IMR-90 (cell line): ENCODE measurements at places on chromosomes 6 and 20. TPM values are rescaled to one million over a fixed set of nuclear protein-coding genes. Genes with fewer than 3 reads are reported as not detected.

DNA sequence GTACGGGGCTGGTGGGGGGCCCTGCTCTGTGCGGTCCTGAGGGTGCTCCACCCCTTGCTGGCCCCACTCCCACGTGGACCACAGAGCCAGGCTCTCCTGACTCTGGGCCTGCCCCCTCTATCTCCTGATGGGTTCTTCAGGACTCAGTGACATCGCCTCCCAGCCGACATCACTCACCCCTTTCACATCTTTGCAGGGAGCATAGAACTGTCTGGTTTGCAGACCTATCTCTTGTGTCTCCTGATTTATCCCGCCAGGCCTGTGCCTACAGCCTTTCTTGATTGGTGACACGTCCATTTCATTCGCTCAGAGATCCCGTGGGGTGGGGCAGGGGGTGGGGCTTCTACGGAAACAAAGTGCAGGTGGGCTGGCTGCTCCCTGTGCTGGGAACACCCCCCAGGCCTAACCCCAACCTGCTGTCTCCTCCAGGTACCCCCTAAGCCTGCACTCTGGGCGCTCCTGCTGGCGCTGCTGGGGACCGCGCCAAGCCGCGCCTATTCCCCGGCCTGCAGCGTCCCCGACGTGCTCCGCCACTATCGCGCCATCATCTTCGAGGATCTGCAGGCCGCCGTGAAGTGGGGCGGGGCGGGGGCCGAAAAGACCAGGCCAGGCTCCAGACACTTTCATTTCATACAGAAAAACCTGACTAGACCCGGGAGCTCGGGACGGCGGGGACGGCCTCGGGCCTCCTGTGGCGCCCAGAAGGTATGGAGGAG is 1.7 kb downstream of the C20orf204 start:
- no peak for DNase-seq

DNA sequence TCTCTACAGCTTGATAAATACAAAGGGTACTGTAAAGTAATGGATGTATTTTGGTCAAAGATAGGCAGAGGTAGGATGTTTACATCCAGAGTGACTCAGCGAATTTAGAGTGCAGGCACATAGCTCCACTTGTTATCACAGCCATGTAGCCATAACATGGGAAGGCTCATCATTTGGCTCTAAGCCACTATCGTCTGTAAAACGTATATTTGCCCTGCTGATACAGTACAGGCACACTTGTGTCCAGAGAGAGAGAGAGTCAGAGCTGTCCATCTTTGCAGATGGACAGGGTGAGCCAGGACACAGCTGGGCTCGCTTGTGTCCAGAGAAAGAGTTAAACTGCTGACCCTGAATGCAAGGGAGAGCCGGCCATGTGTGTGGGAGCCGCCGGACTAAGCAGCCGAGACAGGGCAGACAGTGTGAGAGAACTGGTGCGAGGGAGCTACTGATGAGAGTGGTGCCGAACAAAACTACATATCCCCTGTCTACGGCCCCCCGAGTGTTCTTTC is 619.0 kb downstream of the DOK5 start:
- no peak for DNase-seq

DNA sequence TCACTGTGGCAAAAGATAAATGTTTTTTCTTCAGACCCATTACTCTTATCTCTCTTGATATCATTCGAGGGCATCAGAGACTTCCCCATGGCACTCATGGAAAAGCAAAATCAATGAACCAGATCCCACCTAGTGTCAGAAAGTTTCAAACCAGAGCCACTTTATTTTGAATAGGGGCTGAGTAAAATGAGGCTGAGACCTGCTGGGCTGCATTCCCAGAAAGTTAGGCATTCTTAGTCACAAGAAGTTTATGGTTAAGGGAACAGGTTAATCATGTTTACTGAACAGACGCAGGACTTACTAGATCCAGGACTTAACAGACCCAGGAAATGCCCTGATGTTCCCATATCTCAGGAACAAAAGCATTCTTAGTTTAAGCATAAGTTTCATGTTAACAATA is 369.9 kb downstream of the BTBD3 start:
- DNase-seq: no peak

- DNase-seq: no peak
These were observed 1.0 kb downstream of the TGM2 start for GRCh38 chr20:38164069-38164468.

DNA sequence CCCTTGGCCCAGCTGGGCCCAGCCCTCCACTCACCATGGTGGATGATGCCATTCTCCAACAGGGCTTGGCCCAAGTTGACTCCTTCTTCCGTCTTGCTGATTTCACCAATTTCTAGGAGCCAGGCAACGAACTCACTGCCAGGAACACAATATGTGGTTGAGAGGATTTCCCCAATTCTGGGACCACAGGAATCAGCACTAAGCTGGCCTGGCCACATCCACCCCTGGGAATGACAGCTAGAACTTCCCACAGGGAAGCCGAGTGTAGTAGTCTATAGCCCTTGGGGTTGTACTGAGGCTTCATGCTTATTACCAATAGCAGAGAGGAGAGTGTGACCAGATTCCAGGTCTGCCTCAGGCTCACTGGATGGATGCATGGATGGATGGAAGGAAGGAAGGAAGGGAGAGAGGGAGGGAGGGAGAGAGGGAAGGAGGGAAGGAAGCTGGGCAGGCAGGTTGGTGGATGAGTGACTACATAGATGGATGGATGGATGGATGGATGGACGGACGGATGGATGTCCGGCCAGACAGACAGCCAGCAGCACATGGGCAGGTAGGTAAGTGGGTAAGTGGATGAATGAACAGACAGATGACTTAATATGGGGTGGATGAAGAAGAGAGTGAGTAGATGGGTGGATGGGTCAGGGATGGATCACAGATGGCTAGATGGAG is 146.5 kb downstream of the PREX1 start:
- DNase-seq: no peak

- no peak for DNase-seq
These were observed 21.2 kb upstream of the VEGFA start for GRCh38 chr6:43748765-43749164.

DNA sequence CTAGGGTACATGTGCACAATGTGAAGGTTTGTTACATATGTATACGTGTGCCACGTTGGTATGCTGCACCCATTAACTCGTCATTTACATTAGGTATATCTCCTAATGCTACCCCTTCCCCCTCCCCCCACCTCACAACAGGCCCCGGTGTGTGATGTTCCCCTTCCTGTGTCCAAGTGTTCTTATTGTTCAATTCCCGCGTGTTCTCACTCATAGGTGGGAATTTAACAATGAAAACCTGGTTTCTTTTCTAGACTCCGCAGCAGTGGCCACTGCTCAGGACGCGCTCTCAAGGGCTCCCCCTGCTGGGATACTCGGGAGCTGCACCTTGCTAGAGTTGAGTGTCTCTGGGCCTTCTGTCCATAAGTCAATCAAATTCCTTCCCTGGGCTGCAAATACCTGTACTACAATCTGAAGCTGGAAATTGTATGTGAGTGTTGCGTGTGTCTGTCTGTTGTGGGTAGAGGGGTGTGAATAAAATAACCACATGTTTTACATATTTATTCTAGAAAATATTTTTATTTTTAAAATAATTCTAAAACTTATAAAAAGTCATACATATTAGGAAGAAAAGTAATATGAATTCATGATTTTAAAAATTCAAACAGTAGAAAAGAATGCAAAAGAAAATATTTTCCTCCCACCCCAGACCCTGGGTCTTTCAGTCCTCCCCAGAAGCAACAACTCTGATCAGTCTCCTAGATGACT is 8.2 kb upstream of the CEP250 start:
- DNase-seq: peak; percentile 73

DNA sequence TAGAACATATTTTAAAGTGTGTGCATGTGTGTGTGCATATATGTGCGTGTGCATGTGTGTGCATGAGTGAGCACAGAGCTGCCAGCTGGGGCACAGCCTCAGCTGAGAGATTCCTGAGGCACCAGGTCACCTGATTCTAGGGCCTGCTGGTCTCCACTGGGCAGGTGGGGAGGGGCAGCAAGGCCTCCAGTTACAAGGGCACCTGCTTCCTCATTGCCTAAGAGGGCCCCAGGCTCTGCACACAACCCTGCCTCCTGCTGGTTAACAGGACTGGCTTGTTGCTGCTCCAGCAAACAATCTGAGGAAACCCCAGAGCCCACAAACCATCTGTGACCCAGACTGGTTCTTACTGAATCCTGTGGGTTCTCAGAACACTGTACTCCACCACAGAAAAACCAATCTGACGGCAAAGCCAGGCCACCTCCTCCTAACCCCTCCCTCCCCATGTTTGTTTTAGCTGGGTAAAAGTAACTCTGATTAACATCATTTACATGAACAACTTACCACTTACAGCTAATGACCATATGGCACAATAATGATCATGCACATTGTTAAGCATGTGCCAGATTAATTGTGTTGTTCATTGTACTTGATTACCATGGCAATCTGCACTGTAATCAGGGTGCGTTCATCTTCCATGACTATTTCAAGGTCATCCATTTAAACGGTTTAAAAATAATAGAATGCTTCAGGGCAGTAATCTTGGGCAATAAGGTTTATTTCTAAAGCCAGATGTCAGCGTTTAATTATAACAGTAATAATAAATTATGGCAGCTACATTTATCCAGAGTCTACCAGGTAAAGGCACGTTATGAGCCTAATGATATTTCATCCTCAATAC is 23.1 kb upstream of the UBE2J1 start:
- no peak for DNase-seq

GRCh38 chr20:60851826-60852704 is 400.0 kb upstream of the CDH4 start:
- no peak for DNase-seq

DNA sequence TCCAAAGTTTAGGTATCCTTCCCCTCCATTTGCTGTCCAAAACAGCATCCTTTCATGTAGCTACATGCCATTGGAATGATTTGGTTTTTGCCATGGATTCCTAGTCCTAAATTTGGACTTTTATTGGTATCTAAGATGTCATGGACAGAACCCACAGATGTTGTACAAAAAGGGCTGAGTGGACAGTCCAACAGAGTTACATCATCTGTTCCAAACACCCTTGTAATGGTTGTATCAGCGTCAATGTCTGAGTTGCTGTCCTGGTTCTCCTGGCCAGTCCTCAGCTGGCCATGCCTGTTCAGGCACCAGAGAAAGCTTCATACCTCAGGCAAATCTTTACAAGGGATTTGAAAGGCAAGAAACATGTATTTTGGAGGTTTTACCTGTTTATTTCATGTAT is 191.3 kb downstream of the ESR1 start:
- no peak for DNase-seq

DNA sequence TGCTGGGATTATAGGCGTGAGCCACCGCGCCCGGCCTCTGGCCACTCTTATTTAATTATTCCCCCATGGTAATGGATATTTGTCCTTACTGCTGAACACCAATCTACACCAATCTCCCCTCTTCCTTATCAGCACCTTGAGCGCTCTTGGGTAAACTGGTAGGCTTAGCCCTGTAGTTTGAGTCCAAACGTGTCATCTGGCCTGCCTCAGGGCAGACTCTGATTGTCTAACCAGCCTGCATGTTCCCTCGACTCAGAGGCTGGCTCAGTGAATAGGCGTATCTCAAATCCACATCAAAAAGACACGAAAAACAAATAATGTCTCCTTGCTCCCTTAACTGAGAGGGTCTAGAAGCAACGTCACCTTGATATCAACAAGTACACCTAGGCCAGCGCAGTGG is 260.9 kb downstream of the TFAP2C start:
- no peak for DNase-seq

- DNase-seq: no peak
These were observed 17.9 kb downstream of the SLC22A2 start for GRCh38 chr6:160240691-160241084.

GRCh38 chr6:168377856-168378832 is 58.6 kb upstream of the DACT2 start:
- DNase-seq: no peak

DNA sequence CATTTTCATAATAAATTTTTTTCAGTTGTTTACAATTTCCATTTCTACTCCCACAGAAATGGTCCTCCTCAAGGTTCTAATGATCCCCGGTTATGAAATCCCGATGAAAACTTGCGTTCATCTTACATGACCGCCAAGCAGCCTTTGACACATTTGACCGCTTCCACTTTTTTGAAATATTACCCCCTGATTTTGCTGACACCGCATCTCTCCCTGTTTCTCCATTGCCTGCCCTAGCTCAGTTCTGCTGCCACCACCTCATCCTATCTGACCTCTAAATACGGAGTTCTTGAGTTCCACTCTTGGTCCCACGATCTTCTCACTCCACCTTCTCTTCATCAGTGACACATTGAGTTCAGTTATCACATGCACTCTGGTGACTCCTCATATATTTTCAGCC is 74.1 kb downstream of the SLC35B3 start:
- DNase-seq: no peak

DNA sequence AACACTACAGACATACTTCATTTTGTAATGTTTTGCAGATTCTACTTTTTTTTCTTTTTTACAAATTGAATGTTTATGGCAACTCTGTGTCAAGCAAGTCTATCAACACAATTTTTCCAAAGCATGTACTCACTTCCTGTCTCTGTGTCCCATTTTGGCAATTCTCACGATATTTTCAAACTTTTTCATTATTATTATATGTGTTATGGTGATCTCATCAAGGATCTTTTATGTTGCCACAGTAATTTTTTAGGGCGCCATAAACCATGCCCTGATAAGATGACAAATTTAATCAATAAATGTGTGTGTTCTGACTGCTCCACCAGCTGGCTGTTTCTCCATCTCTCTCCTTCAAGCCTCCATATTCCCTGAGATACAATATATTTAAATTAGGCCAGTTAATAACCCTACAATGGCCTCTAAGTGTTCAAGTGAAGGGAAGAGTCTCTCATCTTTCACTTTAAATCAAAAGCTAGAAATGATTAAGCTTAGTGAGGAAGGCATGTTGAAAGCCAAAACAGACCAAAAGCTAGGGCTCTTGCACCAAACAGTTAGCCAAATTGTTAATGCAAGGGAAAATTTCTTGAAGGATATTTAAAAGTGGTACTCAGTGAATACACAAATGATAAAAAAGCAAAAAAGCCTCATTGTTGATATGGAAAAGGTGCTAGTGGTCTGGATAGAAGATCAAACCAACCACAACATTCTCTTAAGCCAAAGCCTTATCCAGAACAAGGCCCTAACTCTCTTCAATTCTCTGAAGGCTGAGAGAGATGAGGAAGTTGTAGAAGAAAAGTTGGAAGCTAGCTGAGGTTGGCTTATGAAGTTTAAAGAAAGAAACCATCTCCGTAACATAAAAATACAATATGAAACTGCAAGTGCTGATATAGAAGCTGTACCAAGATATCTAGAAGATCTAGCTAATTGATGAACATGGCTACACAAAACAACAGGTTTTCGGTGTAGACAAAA is 194.4 kb upstream of the TAB2 start:
- no peak for DNase-seq

Gene FOXA2
- not detected in 2 replicates for total RNA-seq

Gene PKHD1
- not detected in 2 replicates for total RNA-seq

Gene CYP39A1
- total RNA-seq: under 0.01 TPM in 1 of 2 replicates, not detected in the other

Gene LPIN3
- 1.7 and 2.3 TPM in 2 replicates for total RNA-seq

Gene COL20A1
- total RNA-seq: not detected in 2 replicates

Gene FNDC1
- total RNA-seq: not detected in 2 replicates

Gene KIAA1755
- total RNA-seq: 2.2 and 2.5 TPM in 2 replicates

Gene CAGE1
- under 0.01 TPM in 1 of 2 replicates, not detected in the other for total RNA-seq

Gene GNMT
- not detected in 2 replicates for total RNA-seq

Gene UST
- 13.8 and 14.4 TPM in 2 replicates for total RNA-seq

Gene SIRPB2
- not detected in 2 replicates for total RNA-seq

Gene FOXF2
- total RNA-seq: 2.5 TPM in 2 replicates
